Uterus (tissue), 4 donors: ENCODE measurements at places on chromosomes 2 and 18. TPM values are rescaled to one million over a fixed set of nuclear protein-coding genes. Genes with fewer than 3 reads are reported as not detected.

Gene HOXD12
- 0.76 TPM for total RNA-seq

Gene DAPL1
- not detected for total RNA-seq

Gene OTX1
- total RNA-seq, result not detected

Gene GPR39
- not detected for total RNA-seq

Gene POTEI
- 0.26 TPM for total RNA-seq

Gene GTF2A1L
- 86.8 TPM for total RNA-seq

Gene SLC66A3
- total RNA-seq, result 44.1 TPM

Gene MDH1
- total RNA-seq, result 132 TPM

Gene UGT1A4
- not detected for total RNA-seq

Gene LAMA1
- 0.88 TPM for total RNA-seq

Gene ABHD1
- total RNA-seq, result not detected

Gene ONECUT2
- total RNA-seq, result 0.07 TPM

Gene SLC5A7
- 0.21 TPM for total RNA-seq

Gene WIPF1
- total RNA-seq, result 61.9 TPM

Gene TPGS2
- total RNA-seq, result 59.9 TPM
